ENCODE measurements at places on chromosomes 7 and 10.

DNA sequence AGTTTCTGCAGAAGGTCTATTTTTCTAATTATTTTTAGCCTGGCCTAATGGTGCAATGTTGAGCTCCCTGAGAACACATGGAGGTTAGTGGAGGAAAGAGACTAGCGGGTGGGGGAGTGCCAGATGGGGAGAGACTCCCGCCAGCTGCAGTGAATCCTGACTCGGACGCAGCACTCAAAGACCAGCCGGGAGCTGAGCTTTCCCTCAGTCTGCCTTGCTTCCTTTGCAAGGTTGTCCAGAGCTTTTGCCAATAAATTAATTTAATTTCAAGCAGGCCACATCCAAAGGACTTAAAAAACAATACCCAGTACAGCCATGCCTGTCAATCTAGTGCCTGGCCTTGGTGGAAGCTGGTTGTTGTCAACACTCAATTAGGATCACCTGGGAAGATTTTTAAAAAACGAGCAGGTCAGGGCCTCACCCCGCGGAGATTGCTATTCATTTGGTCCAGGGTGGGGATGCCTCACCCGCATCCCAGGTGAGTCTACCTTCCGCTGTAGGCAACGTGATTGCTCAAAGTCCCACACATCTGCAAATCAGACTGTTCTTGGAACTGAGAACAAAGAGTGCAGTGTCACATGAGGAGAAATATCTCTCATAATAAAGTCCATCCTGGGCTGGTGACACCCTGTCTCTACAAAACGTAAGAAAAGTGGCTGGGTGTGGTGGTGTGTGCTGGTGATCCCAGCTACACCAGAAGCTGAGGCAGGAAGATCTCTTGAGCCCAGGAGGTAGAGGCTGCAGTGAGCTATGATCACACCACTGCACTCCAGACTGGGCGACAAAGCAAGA is 4.0 kb downstream of the CLRN3 start:
- DNase-seq, result no peak

- no peak for DNase-seq
Observed at GRCh38 chr10:129371541-129371940, 95.5 kb upstream of the MGMT start.

- DNase-seq, result no peak
Observed at GRCh38 chr10:132996603-132997343, 54.4 kb upstream of the CFAP46 start.

DNA sequence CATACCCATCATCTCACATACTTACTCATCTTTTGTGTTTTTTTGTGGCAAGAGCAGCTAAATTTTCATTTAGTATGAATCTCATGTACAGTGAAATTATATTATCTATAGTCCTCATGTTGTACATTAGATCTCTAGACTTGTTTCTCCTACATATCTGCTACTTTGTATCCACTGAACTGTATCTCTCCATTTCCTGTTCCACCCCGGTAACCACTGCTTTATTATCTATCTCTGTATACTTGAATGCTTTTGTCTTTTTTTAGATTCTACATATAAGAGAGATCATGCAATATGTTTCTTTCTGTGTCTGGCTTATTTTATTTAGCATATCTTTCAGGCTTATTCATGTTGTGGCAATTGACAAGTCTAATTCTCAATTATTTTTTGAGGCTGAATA is 125.1 kb downstream of the ANKRD7 start:
- DNase-seq, result no peak

- no peak for DNase-seq
Observed at GRCh38 chr7:90222811-90223725, 11.5 kb downstream of the STEAP2 start.

- no peak for DNase-seq
Observed at GRCh38 chr7:48091506-48092433, 2.7 kb downstream of the UPP1 start.

GRCh38 chr7:55508221-55509011 is 63.9 kb downstream of the VOPP1 start:
- DNase-seq, result no peak

DNA sequence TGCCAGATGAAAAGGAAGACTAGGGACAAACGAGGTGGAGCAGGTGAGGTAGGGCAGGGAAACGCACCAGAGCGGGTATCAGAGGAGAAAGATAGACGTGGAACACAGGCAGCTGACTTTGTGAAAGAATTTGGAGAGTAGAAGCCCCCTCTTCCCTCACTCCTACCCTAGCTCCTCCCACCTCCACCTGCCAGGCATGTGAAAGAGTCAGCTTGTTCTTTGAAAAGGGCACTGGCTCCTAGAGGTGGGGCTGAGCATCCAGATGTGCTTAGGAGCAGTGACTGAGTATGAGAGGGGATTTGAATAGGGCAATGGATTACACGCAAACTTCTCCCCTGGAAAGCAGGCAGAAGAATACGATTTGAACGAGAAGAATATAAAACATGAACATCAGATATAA is 174.2 kb upstream of the INHBA start:
- no peak for DNase-seq

DNA sequence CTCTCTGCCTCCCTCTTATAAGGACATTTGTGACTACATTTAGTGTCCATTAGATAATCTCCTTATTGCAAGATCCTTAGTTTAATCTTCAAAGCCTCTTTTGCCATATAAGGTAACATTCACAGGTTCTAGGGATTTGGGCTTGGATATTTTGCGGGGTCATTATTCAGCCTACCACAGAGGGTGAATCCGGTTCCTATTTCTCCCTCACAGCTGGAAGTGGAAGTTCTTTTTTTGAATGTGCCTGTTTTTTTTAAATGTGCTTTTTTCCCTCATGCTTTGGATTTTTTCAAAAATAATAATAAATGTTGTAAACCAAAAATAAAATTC is 17.1 kb upstream of the FAM221A start:
- DNase-seq, result no peak

GRCh38 chr10:106360870-106361269 is 803.6 kb downstream of the SORCS1 start:
- DNase-seq, result peak; percentile 51

DNA sequence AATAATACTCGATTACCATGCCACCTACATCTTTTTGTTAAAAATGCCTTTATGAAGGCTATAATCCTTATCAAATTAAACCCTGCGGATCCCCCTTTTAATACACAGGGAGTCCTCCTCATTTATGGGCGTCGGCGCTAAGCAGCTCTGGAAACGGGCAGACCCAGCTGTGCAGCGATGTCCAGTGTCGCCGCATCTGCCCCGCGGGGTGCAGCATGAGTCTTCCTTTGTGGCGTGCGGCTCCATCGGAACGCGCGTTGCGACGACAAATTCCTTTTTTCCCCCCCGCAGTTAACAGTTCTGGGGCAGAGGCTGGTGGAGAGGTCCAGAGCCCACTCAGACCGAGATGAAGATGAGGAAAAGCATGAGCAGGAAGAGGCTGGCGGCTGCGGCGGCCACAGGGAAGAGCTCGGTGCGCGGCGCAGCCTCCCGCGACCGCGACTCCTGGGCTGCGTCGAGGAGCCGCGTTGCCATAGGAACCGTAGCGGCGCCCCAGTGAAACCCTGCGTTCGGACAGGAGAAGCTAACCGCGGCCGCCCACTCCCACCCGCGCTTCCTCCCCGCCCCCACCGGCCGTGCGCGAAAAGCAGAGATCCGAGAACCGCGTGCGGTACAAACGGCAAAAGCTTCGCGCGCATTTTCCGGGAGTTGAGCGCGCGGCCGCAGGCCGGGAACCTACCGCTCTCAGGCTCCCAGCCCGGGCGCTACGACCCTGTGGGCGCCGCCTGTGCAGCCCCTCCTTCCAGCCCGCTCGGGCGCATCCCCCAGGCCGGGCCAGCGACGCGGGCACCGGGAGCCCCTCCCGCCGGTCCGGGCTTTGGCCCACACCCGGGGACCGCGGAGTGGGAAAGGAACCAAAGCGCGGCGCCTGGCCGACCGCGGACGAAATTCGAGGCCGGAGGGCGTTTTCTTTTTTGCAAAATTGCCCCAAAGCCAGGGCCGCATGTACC is 130.6 kb downstream of the SPAG6 start:
- DNase-seq, result no peak

DNA sequence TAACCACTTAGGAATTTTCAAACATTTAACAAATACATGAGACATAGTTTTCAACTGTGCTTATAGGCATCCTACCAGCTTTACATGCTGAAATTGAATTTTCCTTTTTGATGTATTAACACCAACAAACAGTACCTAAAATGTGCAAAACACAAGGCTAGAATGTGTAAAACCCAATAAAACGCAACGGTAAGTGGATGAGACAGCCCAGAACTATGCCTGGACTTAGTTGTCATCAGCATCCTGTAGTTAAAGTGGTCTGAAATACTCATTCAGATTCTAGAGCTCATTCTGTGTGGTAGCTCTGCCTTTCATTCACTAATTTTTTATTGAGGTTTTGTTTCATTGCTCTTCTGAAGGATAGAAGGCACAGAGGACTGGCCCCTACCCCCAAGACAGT is 137.1 kb downstream of the BMPER start:
- DNase-seq, result no peak

DNA sequence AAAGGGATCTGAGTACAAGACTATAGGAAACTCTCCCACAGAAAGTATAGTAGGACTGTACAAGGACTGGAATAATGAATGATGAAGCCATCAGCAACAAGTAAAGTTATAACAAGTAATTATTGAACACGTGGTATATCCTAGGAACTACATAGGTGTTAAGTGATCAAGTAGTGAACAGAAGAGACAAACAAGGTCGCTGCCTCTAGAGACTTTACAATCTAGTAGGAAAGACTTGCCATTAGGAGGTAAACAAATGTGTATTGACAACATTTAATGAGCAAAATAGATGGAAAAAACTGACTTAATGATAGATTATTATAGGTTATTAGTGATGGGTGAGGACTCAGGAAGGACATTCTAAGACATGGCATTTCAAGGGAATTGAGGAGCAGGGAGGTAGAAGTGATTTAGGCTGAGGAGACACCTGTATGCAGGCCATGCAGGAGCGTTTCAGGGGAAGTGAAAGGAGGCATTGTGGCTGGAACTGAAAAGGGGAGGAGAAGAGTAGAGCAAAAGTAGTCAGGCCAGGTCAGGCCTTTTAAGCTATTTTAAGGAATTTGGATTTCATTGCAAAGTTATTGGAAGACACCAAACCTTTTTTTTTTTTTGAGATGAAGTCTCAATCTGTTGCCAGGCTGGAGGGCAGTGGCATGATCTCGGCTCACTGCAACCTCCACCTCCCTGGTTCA is 8.5 kb upstream of the GLCCI1 start:
- DNase-seq, result no peak

DNA sequence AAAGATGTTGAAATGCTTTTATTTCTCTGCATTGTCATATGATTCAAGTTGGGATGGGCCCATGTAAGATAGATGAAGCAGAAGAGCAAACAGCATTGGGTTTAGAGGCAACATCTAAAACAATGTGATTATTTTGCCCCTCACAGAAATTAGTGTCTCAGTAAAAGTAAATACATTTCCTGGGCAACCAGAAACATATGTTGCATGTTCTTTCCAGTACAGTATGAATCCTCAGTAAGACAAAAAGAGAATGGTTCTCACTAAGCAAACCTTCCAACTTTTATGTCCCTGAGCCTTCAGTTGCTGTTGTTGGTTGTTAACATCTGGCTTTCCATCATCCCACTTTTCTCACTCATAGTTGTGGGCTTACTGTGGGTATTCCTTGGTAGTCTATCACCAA is 222.5 kb upstream of the PRPS1L1 start:
- no peak for DNase-seq

- DNase-seq, result no peak
Observed at GRCh38 chr7:19930851-19931250, 157.4 kb upstream of the TMEM196 start.

DNA sequence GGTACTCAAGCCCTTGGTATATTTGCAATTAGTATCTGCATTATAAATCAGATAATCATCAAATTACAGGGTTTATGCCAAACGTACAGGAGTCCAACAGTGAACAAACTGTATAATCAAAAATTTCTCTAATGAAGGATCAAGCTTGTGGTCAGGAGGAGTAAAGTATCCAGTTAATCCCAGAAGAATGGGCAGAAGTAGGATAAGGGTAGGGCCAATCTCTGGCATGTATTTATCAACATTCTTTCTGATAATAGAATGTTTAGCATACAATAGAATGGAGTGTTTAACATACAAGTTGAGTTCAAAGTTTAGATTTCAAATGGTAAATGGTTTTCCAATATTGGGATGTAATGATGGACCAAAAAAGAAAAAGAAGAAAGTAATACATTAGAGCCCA is 103.0 kb downstream of the CALD1 start:
- no peak for DNase-seq

- no peak for DNase-seq
Observed at GRCh38 chr7:107501593-107501992, 31.7 kb downstream of the GPR22 start.

- DNase-seq, result no peak
Observed at GRCh38 chr10:25206693-25207414, 32.1 kb downstream of the GPR158 start.
